Thoracic aorta (tissue), 2 donors: ENCODE measurements at places on chromosomes 5 and 9. TPM values are rescaled to one million over a fixed set of nuclear protein-coding genes. Genes with fewer than 3 reads are reported as not detected.

Gene SIT1
- total RNA-seq = not detected

Gene C9orf153
- 0.92 TPM for total RNA-seq

Gene PCDHGA2
- 13.8 TPM for total RNA-seq

Gene SPAG8
- total RNA-seq = 5.7 TPM

Gene C5orf15
- total RNA-seq = 39.5 TPM

DNA sequence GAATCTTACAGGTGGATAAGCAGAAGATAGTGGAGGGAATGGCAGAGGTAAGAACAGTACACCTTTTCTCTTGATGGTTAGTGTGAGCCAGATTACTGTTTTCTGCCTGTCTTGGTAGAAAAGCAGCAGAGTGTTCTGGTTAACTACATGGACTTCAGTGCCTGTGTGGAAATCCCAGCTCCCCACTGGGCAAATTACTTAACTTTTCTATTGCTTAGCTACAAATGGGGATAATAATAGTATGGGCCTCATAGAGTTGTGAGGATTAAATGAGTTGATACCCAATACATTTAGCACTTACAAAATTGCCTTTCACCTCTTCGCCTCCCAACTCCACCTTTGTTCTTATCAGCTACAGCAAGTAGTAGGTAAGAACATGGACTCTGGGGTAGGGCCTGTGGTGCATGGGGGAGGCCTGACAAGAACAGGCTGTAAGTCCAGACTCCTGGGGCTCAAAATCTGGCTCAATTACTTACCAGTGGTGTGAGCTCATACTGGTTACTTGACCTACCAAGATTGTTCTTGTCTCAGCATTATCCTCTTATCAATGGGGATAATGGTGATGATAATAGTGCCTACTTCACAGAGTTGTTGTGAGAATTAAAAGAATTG lies 125.1 kb downstream of the LIFR start:
- no peak for DNase-seq
